ENCODE measurements at places on chromosomes 11 and 22. TPM values are rescaled to one million over a fixed set of nuclear protein-coding genes. Genes with fewer than 3 reads are reported as not detected.

- no peak for DNase-seq
Measured at GRCh38 chr11:83448686-83449085, 162.5 kb upstream of the CCDC90B start.

DNA sequence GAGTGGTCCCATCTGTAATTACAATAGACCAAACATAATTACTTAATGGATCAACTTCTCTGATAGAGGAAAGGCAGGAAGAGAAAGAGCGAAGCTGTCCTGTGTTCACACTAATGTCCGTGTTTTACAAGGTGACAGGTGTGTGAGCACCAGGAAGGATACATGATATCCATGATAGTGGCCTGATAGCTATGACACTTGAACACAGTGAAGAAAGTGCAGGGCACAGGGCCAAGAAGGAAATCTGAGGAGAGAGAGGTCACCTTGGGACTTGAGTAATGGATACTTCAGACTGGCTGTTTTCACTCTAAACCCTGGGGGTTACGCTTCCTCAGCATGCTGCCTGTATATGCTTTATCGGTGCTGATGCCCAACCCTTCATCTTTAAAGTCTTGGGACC lies 29.4 kb downstream of the TUB start:
- no peak for DNase-seq

The SCUBE1 gene
- not detected for total RNA-seq

- no peak for DNase-seq
Measured at GRCh38 chr11:47061429-47062178, 115.1 kb downstream of the ARFGAP2 start.

DNA sequence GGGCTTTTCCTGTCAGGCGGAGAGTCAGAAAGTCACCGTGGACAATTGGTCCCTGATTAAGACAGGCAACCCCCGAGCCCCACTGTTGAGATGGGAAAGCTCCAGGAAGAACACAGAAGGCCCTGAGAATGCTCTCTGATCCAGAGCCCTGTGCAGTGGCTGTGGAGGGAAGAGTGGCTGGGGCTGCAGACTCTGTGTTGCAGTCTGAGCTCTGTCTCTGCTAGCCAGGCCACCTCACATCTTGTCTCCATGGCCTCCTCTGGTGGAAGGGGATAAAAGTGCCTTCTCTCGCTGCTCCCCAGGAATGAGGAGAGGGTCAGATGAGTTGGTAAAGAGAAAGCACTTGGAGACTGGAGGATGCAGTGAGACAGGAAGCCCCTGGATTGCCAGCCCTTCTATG lies 141.2 kb downstream of the CEP164 start:
- no peak for DNase-seq

The KRTAP5-1 gene
- not detected for total RNA-seq

The PRR33 gene
- not detected for total RNA-seq

GRCh38 chr22:43199541-43199940 lies 12.6 kb upstream of the TTLL12 start:
- DNase-seq, result no peak

The MUC2 gene
- not detected for total RNA-seq

DNA sequence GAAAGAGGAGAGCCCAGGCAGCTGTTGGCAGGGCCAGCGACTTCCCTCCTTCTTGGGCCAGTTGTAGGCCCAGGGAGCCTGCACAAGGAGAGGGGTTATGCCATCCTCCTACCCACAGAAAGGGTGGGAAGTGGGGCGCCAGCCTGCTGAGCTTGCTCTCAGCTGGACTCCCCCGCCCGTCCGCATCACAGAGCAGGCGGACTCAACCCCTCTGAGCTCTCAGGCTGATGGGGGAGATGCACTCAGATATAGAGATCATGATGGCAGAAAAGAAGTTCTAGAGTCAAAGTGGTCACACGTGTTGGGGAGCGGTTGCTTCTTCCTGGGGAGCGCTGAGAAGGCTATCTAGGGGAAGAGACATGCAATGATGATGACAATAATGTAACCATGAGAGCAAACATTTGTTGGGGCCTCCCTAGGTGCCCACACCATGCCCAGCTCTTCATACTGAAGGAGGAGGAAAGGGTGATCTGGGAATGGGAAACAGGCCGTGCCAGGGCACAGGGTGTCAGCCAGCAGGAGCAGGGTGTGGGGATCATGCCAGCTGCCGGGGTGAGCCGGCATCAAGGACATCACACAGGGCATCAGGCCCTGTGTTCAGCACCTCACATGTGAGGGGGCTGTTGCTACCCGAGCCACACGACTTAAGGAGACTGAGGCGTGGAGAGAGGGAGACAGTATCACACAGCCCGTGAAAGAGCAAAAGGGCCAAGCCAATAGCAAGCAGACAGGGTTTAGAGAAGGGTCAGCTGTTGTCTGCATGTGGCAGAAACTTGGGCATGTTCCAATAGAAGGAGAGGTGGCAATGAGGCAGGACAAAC lies 7.7 kb downstream of the SLC35E4 start:
- no peak for DNase-seq

GRCh38 chr11:32340181-32340580 lies 95.2 kb downstream of the WT1 start:
- DNase-seq, result no peak

The CBLIF gene
- total RNA-seq, result not detected

- no peak for DNase-seq
Measured at GRCh38 chr22:45499746-45500145, 2.9 kb upstream of the FBLN1 start.

The FAM118A gene
- total RNA-seq, result 10.8 TPM

The SCN4B gene
- not detected for total RNA-seq

The OR4D5 gene
- total RNA-seq, result not detected

GRCh38 chr11:7571640-7572000 lies 57.8 kb downstream of the PPFIBP2 start:
- DNase-seq, result peak; percentile 64

- no peak for DNase-seq
Measured at GRCh38 chr11:48073031-48073861, 92.9 kb downstream of the PTPRJ start.

The OR5B21 gene
- not detected for total RNA-seq

The MRGPRX3 gene
- not detected for total RNA-seq

GRCh38 chr22:28594797-28595462 lies 84.7 kb downstream of the TTC28 start:
- peak; percentile 73 for DNase-seq

GRCh38 chr11:61747192-61747966 lies 5.1 kb upstream of the MYRF start:
- DNase-seq, result peak; percentile 41

- DNase-seq, result no peak
Measured at GRCh38 chr11:113161711-113162591, 152.4 kb upstream of the TTC12 start.

GRCh38 chr11:24386546-24387397 lies 110.1 kb upstream of the LUZP2 start:
- peak; percentile 25 for DNase-seq

DNA sequence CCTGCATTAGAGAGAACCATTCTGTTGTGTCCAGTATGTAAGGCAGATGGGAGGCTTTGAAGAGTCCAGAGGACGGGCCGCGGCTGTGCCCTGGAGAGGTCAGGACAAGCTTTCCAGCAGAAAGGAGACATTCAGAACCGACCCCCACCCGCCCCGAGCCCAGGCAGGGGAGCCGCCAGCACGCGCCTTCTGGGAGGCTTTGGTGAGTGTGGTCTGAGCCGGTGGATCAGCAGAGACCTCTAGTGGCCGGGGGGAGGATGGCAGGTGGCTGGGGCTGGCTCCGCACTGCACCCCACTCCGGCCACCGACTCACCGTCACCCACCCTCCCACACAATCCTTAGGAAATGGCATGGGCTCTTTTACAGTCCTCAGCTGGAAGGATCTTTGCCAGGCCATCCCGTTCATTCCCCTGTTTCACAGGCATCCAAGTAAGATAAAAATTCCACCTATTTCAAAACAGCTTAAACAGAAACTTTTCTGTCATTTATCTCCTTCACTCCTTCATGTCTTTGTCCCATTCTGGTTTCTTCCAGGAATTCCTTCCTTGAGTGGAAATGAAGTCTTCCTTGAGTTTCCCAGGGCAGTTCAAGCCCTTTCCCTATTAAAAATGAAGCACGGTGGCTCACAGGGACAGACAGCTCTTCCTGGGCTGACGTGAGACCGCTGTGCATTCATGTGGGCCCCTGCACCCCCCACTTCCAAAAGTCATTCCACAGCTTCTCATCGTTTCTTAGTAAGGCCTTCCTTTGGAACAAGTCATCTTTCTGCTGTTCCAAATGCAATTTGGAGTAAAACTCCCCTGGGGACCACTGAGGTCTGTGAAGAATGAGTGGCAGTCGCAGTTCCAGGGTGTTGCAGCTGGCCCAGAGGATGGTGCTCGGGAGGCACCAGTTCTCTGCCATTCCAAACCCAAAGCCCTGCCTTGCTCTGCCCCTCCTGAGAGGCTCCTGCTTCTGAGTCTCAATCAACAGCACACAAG lies 91.0 kb downstream of the FEZ1 start:
- DNase-seq, result peak; percentile 22

The ZNF214 gene
- total RNA-seq, result 1.0 TPM

GRCh38 chr22:21904250-21904789 lies 36.9 kb upstream of the MAPK1 start:
- DNase-seq, result no peak

DNA sequence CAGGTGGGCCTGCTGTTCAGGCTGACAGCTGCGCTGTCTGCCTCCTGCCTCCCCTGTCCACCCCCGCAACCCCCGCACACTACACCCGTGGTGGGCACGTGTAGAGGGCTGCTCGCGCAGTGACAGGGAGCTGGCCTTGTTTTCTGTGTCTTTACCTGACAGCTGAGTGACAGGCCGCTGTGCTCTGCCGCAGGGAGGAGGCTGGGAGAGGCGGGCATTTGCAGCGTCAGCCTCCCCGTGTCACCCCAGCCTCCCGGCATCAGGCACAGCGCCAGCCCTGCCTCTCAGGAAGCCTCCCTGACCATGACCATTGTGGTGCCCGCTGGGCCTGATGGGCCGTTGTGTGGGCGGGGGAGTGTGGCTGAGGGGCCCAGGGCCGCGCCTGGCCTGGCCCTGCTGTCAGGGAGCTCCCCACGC lies 32.0 kb upstream of the RELT start:
- no peak for DNase-seq

GRCh38 chr22:46349681-46350080 lies 14.2 kb downstream of the TRMU start:
- no peak for DNase-seq

- DNase-seq, result no peak
Measured at GRCh38 chr11:39341461-39341860, 2118.0 kb downstream of the LRRC4C start.

DNA sequence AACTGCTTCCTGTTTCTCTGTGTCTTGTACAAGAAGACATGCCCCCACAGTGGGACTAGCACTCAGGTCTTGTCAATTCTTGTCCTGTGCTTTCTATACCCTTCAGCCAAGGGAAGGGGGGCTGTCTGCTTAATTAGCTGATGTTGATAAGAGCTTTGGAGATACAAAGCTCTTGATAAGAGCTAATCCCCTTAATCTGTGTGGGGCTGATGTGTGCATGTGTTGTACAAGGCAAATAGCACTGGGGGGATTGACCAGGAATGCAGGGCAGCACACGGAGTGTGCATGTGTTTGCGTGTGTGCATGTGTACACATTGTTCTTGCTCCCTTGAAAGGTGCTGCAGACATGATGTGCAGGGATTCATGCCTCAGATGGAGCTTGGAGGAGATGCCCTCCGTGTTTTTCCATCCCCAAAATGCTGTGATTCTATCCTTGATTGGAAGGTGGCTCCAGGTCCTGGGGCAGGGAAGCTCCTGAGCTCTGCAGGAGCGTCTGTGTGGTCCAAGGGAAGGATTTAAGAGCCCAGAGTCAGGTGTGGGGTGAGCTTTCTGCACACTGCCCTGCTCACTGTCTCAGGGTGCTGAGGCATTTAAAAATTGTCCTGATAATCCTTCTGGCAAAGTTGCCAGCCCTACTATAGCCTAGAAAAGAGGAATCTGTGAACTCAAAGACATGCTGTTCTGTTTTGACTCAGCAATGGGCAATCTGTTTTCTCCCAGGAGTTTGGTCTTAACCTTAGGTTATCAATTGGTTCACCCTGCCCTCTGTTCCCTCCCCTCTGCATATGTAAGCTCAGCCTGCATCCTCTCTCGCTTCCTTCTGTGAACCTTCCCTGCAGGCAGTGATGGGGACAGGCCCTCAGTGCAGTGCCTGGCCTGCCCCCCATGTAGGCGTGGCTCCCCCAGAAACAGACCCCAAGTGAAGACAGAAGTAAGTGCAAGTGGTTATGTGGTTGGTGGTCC lies 102.0 kb downstream of the GRIK4 start:
- DNase-seq, result no peak

The OR51B5 gene
- 0.18 TPM for total RNA-seq

The SUSD2 gene
- 0.18 TPM for total RNA-seq

DNA sequence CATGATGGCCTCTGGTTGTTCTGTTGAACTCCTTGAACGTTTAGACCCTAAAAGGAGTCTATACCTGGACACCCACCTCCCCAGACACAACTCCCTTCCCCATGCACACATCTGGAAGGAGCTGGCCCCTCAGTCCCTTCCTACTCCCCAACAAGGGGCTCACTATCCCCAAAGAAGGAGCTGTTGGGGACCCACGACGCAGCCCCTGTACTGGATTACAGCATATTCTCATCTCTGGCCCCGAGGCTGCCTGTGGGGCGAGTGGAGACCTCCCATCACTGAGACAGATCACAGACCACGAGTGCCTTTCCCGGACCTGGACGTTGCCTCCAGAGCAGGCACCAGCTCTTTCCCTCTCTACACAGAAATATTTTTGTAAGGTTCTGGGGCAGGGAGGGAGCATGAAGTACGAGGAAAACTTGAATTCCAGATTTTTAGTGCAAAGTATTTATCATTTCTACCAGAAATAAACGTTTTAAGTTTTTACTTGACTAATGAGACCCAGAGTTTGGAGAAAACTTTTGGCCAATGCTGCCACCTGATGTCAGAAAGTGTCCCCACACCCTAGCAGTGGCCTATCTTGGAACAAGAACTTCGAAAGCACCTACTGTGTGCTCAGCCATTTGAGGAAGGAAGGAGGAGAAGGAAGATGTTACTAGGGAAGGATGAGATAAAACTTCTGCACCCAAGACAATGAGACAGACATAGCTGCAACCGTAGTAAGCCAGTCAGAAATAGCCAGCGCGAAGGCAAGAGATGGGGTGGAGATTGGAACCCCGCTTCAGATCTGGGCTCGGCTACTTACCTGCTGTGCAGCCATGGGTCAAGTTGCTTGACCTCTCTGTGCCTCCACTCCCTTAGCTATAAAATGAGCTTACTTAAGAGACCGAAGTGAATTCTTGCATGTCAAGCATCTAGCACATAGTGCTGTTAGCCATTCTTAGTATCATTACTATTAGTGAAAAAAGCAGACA lies 10.2 kb upstream of the POU2F3 start:
- DNase-seq, result no peak

The OR52E2 gene
- not detected for total RNA-seq

The KDELR3 gene
- total RNA-seq, result 169 TPM

GRCh38 chr11:3615998-3616397 lies 25.8 kb downstream of the ART5 start:
- DNase-seq, result no peak

DNA sequence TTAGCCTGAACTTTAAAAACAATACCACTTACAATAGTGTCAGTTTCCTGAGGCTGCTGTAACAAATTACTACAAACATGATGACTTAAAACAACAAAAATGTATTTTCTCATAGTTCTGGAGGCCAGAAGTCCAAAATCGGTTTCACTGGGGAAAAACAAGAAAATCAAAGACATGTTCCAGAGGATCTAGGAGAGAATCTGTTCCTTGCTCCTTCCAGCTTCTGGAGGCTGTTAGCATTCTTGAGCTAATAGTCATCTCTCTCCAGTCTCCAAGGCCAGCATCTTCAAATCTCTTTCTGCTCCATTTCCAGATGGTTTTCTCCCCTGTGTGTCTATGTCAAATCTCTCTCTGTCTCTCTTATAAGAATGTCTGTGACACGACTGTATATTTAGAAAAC lies 67.6 kb upstream of the TEAD1 start:
- DNase-seq, result peak; percentile 81

All from HFFc6 (cell line).